ENCODE measurements at places on chromosomes 4 and X.

GRCh38 chr4:11821772-11822430, 393.2 kb upstream of the HS3ST1 start:
- no peak for DNase-seq

DNA sequence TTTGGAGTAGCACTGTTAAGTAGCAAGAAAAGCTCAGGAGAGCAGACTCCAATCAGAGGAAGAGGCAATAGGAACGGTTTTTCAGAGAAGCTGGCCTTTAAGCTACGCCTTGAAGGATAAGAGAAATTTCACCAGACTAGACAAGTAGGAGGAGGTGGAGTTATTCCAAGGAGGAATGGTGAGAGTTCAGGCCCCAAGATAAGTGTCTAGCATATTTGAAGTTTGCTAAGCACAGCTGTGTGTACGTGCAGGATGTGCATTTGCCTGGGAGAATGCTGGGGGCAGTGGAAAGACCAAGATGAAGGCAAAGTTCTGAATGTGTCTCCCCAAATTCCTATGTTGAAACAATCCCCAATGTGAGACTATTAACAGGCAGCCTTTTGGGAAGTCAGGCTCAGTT, 91.6 kb downstream of the SOWAHB start:
- DNase-seq: no peak

GRCh38 chr4:165763640-165764039, 109.4 kb upstream of the TLL1 start:
- DNase-seq: no peak

GRCh38 chr4:125313497-125313896, 1.3 kb upstream of the FAT4 start:
- peak; percentile 72 for DNase-seq

Measured in endothelial cell (in vitro differentiated cells).